AG08395 (cell line): ENCODE measurements at places on chromosomes 11 and 22.

DNA sequence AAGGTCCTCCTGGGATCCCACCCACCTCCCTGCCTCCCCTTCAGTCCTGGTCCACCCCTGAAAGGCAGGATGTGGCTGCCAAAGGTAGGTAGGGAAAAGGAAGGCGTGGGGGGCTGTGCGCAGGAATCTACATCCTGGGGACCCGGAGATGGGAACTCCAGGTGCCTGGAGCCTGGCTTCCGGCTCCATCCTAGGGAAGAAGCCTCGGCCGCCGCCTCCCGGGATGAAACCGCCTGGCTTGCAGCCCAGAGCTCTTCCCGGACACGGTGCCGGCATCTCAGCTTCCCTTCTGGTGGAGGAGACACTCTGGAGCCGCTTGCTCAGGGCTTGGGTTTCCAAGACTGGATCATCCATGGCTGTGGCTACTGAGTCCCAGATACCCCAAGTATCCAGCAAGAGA, 33.3 kb upstream of the PDGFB start:
- peak; percentile 69 for DNase-seq

- DNase-seq: no peak
These were observed 58.2 kb downstream of the WNT7B start for GRCh38 chr22:45918459-45919370.

- no peak for DNase-seq
These were observed 20.3 kb upstream of the TH start for GRCh38 chr11:2191883-2192282.

DNA sequence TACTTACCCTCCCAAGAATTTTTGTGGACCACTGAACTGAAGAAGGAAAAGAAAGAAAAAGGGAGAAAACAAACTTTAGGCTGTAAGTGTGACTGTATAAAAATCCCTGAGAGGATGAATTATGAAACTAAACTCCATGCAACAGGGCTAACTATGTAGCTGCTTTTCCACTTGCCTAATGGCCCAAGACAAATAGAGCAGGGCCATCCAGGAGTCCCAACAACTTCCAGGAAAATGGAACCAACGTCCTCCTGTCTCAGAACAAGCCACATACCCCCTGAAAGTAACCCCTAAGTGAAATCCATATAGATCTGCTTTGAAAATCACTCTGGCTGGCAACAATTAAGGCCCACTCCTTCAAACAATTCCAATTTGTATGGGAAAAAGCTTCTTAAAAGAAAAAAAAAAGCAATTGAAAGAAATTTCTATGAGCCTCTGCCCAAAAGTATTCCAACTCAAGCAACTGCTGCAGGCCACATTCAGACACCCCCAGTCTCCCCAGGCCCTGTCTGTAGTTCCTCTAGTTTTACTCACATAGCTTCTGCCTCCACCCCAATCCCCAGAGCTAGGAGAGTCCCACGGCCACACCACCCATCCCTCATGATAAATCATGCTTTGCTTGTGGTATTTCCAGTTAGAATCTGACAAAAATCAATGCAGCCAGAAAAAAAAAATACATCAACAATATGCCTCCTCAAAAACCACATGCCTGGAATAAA, 12.7 kb downstream of the RBFOX2 start:
- DNase-seq: no peak

GRCh38 chr11:88405853-88406252, 68.3 kb upstream of the CTSC start:
- no peak for DNase-seq

- DNase-seq: no peak
These were observed 16.1 kb downstream of the MGAT3 start for GRCh38 chr22:39472570-39473556.

- DNase-seq: no peak
These were observed 15.6 kb downstream of the APOL4 start for GRCh38 chr22:36185828-36186624.

- DNase-seq: no peak
These were observed 88.0 kb upstream of the CSNK2A3 start for GRCh38 chr11:11441091-11441490.
